GM12865 (cell line): ENCODE measurements at places on chromosomes 5 and 9.
A peak's percentile ranks its signal among the peaks of the same experiment; 100 is the strongest.

DNA sequence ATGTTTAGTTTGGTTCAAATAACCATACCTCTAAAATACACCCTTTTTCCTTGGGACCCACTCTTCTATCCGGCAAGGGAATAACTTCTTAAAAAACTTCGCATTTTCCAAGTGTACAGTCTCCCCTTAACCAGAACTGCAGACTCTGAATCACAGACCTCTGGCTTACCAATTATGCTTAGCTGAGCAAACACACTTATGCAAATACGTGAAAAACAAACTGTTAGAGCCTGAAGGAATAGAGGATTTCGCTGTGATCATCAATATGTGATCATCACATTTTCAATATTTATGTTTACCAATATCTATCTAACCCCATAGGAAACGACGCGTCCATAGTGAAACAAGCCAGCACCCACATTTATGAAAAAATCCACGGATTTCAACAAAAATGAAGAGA is 1.3 kb downstream of the LPAR1 start:
- DNase-seq = no peak

- no peak for DNase-seq
Observed at GRCh38 chr5:53424686-53425615, 55.5 kb upstream of the FST start.

- no peak for DNase-seq
Observed at GRCh38 chr5:39223565-39224156, 4.3 kb upstream of the FYB1 start.

DNA sequence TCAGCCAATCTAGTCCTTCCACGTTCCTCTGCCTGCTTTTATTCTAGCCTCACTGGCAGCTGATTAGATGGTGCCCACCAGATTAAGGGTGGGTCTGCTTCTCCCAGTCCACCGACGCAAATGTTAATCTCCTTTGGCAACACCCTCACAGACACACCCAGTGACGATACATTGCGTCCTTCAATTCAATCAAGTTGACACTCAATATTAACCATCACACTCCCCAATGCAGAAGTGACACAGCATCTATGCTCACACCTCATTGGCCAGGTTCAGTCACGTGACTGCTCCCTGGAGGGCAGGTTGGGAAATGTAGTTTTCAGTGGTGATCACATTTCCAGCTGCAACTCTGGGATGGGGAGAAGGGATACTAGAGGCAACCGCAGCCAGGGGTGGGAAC is 13.0 kb downstream of the SUSD3 start:
- DNase-seq = peak; percentile 54

GRCh38 chr5:81163651-81164050 is 69.5 kb upstream of the CKMT2 start:
- no peak for DNase-seq

GRCh38 chr5:170920196-170920595 is 58.4 kb downstream of the RANBP17 start:
- no peak for DNase-seq

- no peak for DNase-seq
Observed at GRCh38 chr5:28864006-28864405, 1825.6 kb upstream of the CDH9 start.

DNA sequence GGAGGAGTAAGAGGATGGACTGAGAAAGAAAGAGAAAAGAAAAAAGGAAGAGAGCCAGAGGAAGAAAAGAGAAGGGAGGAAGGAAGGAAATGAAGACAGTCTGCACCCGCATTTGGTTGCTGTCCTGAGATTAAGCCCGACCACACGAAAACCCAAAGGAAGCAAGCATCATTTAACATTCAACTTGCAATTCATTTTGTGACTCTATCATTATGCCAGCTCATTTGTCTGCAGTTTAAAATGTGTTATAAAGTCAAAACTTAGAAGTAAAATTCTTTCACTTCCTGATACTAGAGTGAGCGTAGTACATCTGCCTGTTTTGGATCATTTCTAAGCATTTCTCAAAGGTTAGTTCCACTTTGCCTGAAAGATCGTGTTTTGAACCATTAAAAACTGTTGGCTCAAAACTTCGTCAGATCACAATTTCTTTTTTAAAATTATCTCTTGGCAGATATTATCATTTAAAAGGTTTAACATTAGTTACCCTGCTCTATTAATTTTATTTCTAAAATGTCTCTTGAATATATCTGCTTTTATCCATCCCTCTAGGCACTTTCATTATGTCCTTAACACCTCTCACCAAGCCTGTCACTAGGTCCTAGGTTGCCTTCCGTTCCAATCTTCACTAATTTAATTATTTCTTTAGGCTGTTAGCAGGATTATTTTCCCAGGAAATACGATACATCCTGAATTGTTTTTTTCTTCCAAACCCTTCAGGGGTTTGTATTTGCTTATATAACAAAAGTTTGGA is 240.9 kb downstream of the TLE4 start:
- peak; percentile 59 for DNase-seq
